Right cardiac atrium (tissue), 5 donors: ENCODE measurements at places on chromosomes 11 and 22.
A peak's percentile ranks its signal among the peaks of the same experiment; 100 is the strongest.

DNA sequence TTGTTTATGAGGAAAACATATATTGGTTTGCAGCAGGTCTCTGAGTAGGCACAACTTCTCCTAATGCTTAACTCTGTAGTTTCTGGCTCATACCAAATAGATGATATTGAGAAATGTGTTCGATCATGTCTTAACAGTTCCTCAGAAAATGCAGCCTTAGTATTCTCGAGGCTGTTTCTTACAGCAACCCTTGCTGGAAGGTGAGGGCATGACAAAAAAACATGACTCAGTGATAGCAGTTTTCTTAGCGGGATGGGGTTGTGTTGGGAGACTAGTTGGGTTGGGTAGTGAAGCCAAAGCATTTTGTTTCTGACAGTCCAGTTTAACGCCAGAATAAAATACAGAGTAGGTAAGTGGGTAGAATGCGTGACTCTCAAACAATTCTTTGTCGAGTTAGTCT, 94.7 kb upstream of the PARVA start:
- no peak for DNase-seq

- no peak for DNase-seq
These were observed 111.3 kb downstream of the NAT10 start for GRCh38 chr11:34216706-34217105.

DNA sequence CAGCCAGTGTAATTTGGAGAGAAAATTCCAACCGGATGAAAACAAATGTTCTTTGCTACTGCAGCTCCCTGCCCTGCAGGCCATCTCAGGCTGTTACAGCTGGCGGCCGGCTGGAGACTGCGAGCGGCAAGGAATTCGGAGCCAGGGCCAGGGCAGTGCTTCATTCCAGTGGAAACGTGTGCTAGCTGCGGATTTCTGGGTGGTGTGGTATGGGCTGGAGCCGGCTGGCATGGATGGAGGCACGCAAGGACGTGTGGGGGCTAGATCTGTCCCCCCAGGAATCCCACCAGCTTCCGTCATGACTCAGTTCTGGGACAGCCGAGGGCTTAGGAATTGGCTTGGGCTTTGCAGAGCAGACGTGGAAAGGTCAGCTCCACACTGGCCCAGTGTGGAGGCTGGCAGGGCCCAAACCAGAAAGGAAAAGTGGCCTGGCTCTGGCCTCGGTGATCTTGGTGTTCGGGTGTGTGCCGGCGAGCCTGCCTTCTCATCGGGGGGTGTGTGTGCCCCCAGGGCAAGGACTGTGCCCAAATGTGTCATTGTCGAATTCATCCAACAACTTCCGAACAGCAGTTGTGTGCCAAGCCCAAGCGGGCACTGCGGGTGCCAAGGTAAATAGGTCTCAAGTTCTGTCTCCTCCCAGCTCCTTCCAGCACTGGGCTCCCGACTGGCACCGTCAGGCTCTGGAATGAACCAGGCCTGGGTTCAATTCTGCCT, 48.1 kb upstream of the SHISAL1 start:
- DNase-seq = peak; percentile 86

DNA sequence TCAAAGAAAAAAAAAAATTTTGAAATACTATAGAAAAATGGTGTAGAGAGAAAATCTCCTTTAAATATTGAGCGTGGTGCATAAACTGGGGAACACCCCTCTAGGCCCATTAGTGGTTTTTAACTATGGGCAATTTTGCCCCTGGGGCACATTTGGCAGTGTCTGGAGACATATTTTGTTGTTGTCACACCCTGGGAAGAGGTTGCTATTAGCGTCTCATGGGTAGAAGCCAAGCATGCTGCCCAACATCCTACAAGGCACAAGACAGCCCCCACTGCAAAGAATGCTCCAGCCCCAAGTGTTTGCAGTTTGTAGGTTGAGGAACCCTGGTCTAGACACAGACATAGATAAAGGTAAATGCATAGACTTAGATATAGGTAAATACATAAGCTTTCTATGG, 92.6 kb downstream of the KIAA1671 start:
- no peak for DNase-seq

DNA sequence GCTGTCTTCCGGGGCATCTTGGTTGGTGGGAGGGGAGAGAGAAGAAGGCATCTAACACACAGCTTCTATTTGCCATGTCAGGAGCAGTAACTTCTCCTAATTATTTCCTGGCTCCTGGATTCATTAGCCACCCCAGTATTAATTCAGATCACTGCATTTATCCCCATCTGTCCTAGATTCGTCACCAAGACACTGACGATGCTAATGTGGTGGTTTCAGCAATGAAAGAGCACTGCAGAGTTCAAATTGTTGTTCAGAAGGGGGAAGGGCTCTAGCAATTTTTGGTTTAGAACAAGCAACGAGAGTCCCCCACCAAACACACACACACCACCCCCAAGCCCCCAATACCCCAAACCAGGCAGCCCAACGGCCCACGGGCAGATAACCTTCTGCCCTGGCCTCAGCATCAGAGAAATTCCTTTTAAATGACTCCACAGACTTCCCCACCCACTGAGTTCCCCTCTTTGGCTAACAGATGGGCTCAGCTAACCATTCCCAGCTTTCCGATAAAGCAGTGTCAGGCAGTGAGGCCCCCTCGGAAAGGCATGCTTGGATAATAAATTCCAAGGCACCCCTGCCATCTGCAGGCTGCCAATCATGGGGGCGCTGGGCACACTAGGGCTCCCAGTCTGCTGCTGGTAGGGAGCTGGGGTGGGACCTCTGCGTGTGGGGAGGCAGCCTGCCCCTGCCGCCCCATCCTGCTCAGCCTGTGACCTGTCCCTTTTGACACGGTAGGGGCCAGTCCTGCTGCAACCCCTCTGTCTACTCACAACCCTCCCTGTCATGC, 453.5 kb downstream of the MIAT start:
- DNase-seq = no peak
